Urinary bladder (tissue), 4 donors: ENCODE measurements at places on chromosomes 4 and X. TPM values are rescaled to one million over a fixed set of nuclear protein-coding genes. Genes with fewer than 3 reads are reported as not detected.

DNA sequence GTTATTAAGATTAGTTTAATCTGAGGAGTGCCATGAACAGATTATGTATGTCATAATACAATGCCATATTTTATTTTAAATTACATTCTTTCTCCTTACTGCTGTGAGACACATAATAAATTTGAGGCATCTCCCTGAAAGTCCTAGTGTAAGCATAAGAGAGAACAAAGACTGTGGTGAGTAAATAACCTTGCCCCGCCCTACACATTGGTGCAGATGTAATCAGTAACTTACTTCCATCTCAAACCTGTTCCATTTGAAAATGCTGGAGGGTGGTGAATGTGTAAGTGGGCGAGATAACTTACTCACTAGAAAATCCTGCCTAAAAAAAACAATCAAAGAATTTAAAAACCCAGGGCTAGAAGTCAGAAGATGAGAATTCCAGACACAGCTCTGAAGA is 338.1 kb upstream of the SLIT2 start:
- DNase-seq = no peak

DNA sequence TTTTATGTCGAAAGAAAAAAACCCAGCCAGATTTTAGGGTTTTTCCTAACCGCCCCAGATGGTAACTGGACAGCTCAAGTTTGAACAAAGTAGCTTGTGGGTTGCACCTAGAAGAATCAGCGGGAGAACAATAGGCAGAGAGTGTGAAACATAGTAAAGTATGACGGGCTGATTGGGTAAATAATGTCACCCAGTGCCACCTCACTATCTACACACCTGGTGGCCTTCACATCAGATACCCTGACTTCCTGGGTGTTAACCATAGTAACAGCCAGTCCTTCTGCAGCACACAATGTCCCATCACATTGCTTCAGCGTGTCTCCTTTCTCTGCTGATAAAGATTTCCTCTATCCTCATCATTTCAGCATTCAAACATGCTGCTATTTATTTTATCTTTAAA is 159.1 kb upstream of the HS3ST1 start:
- DNase-seq = no peak

DNA sequence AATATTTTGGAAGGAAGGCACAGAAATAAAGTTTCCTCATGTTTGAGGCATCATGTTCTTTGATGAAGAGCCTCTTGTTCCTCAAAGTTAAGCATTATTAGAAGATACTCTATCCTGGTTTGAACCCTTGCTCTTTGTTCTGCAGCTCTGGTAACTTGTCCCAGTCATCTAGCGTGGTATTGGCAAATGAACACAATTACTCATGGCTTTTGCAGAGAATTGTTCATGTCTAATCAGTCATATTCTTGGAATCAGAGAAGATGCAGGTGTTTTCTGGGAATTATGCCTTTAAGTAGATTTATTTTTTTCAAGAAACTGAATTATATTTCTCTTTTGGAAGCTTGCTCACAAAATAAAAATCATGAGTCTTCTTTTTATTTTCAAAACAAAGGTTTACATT is 52.9 kb upstream of the HPGDS start:
- no peak for DNase-seq

DNA sequence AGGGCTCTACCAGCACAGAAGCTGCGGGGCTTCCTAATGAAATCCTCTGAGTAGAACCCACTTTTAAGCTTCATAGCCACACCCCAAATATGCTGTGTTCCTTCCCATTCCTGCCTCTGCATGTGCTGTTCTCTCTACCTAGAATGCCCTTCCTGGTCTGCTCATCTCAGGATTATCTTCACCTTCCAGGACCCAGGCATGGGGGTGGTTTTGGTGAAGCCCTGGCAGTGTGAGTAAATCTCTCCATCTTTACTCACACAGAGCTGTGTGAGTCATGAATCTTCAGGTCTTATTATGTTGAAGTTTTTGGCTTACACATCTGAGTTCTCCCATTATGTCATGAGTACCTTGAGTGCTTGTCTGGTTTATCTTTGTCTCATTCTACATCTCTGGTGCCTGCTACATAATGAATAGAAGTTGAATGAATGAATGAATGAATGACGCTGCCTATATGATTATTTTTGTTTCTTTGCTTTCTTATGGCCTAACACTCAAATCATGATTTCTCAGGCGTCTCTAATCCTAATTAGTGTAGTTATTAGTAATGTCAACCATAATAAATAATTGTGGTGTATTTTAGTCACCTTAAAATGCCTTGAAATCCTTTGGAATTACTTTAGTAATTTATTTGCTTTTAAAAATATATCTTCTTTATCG is 41.9 kb downstream of the HADH start:
- no peak for DNase-seq

DNA sequence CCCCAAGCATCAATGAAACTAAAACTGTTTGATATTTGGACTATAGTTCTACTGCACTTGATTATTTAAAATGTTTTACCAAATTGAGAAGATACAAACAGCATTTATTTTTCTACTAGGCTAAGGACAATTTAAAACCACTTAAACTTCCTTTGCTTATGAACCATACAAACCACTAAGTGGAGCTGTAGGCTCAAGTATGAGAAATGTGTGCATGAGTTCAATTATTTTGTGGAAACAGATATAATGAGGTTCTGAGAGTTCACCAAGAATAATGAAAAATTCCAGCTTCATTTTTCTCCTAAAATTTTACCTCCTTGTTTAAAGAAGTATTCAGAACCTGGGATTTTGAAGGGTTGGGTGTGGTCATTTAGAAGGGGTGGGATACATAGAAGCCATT is 63.1 kb downstream of the SERPINA7 start:
- DNase-seq = no peak

The EGFL6 gene
- 8.7 TPM for polyA plus RNA-seq

GRCh38 chr4:3041192-3042142 is 32.9 kb downstream of the HTT-AS start:
- DNase-seq = no peak

GRCh38 chr4:8109406-8110065 is 49.1 kb downstream of the ABLIM2 start:
- no peak for DNase-seq

GRCh38 chrX:136765821-136766356 is 14.8 kb downstream of the ARHGEF6 start:
- DNase-seq = no peak

The NPY2R gene
- polyA plus RNA-seq = 0.24 TPM

GRCh38 chrX:69293776-69294601 is 128.7 kb upstream of the PJA1 start:
- no peak for DNase-seq

DNA sequence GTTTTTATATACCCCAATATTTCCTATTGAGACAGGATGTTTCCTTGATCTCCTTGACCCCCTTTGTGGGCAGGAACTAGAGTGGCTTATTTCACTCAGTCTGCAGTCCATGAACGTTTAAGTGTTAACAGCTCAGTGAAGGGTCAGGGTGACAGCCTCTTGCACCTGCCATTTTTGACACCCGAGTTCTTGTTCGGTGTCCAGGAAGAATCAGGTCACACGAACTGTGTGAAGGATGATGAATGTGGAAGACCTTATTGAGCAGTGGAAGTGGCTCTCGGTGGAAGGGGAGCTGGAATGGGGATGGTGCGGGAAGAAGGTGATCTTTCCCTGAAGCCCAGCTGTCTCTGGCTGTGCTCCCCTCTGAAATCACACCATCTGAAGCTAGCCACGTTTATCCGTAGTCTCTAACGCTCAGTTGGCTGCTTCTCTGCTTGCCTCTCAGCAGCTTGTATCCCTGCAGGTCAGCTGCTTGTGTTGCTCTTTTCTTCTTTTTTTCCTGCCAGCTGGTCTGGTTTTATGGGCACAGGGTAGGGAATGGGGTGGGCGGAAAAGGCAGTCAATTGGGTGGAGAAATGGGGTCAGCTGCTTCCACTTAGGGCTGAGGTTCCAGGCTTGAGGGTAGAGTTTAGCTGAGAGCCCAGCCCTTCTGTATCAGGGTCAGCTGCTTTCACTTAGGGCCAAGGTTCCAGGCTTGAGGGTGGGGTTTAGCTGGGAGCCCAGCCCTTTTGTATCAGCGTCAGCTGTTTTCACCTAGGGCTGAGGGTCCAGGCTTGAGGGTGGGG is 29.0 kb upstream of the CCNG2 start:
- no peak for DNase-seq

DNA sequence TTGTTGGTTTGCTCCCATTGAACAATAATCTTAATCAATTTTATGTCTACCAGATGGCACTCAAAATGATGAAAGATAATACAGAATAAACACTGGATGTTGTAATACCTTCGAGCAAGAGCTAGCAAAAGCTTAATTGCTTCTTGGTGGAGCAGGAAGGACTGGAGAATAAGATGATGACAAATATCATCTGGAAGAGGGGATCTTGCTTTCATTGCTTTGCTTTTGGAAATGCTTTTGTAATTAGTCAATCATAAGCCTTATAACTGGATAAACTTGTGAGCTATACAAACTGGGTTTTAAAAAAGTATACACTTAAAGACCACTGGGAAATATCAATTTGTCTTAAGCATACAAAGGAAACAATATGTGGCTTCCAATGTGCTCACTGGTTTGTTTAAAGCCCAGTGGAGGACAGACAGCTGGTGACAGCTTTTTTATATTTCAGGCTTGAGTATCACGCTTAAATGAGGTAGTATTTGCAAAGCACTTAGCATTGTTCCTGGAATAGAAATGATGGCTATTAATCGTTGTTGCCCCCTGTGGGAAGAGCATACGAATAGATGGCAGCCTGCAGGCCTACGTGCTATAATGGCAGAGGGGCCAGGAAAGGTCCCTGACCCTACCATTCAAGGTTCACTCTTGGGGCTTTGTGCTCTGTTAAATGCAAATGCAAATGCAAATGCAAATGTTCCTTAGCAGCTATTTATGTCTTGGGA is 61.2 kb downstream of the TMEM150C start:
- DNase-seq = no peak

DNA sequence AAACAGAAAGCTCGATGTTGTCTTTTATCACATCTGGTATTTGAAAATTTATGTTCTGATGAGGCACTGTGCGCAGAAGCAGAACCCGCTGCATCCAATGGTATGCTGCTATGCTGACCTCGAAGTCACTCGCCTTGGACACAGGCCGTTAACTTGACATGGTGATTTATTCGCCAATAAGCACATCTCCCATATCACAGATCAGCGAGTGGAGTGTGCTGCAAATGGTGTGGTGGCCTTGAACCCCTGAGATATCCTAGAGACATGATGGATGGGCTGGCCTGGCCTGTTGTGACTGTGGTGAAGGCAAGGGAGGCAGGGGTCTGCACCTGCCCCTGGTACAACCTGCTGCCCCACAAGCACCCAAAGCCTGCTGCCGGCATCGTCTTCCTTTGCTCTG is 175.4 kb upstream of the FRG1 start:
- DNase-seq = no peak

The CFAP47 gene
- polyA plus RNA-seq = 0.01 TPM

The DSPP gene
- polyA plus RNA-seq = not detected

DNA sequence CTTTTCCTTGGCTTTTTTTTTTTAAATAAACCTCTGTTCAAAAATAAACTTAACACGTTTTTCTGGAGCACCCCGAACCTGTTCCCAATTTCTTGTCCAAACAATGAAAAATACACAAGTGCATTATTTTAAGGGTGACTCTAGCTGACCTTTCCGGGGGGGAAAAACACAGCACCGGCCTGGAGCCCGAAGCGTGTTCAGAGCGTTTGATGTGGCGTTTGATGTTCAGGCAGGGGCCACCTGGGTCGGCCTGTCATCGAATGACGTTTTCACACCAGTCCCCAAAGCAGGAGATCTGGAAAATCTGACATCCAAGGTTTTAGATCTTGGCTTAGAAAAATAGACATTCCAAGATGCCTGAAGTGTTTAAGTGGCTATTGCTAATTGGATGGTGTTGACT is 282.1 kb downstream of the SHOX start:
- no peak for DNase-seq

GRCh38 chr4:33262824-33263223 is 2542.7 kb downstream of the PCDH7 start:
- DNase-seq = no peak

GRCh38 chrX:151488677-151489076 is 74.8 kb upstream of the PASD1 start:
- DNase-seq = no peak
